Subcutaneous adipose tissue (tissue), 4 donors: ENCODE measurements at places on chromosomes 1 and 21. TPM values are rescaled to one million over a fixed set of nuclear protein-coding genes. Genes with fewer than 3 reads are reported as not detected.

Gene SPRR3
- total RNA-seq, result not detected

Gene EXOSC10
- total RNA-seq, result 63.4 TPM

Gene HTR1D
- total RNA-seq, result not detected

Gene PRRX1
- 90.4 TPM for total RNA-seq

Gene PLCH2
- total RNA-seq, result not detected

Gene EIF3I
- total RNA-seq, result 166 TPM

Gene LCE1A
- not detected for total RNA-seq

Gene DENND2C
- total RNA-seq, result 2.4 TPM

Gene TNFSF4
- total RNA-seq, result 2.1 TPM

Gene SLFNL1
- 0.19 TPM for total RNA-seq

Gene DCAF8
- total RNA-seq, result 171 TPM

Gene AGO4
- 18.7 TPM for total RNA-seq
